Activated CD8-positive, alpha-beta T cell treated with anti-CD3 and anti-CD28 coated beads, Interleukin-2, amount 10 ng/mL, durations not matched to agents 7 days and 5 days (primary cell): ENCODE measurements at places on chromosomes 5 and 9. TPM values are rescaled to one million over a fixed set of nuclear protein-coding genes. Genes with fewer than 3 reads are reported as not detected.

- no peaks in the 10 kb centered on the region for H3K36me3 ChIP-seq
- no peak overlapping the region for H3K27ac ChIP-seq
- no peaks in the 10 kb centered on the region for H3K4me1 ChIP-seq
- DNase-seq = no peak
- H3K27me3 ChIP-seq = no peaks in the 10 kb centered on the region
Observed at GRCh38 chr5:153866176-153866575, 172.5 kb downstream of the FAM114A2 start.

- no peaks in the 10 kb centered on the region for H3K36me3 ChIP-seq
- no peak overlapping the region for H3K27ac ChIP-seq
- no peaks in the 10 kb centered on the region for H3K27me3 ChIP-seq
- no peak for DNase-seq
- no peak overlapping the region for H3K4me3 ChIP-seq
Observed at GRCh38 chr9:136619742-136620440, 42.8 kb upstream of the EGFL7 start.

DNA sequence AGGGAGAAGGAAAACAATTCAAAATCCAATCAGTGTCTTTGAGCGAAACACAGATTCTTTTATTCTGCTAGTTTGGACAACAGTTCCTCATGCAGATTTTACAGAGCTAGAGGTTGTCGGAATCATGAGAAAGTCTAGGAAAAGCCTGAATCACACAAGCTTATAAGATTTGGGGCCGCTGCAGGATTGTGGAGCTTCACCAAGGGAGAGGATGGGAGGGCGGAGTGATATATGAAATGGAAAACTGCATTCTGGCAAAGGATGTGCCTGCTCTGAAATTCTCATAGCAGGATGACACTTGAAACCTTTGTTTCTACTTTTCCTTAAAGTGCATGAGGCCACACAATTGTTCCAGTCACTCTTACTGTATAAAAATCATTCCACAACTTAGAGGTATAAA lies 134.3 kb downstream of the OR2K2 start:
- H3K27ac ChIP-seq = no peak overlapping the region
- H3K27me3 ChIP-seq = no peaks in the 10 kb centered on the region
- no peaks in the 10 kb centered on the region for H3K36me3 ChIP-seq
- no peak for DNase-seq
- no peaks in the 10 kb centered on the region for H3K4me1 ChIP-seq
- no peak overlapping the region for H3K4me3 ChIP-seq

DNA sequence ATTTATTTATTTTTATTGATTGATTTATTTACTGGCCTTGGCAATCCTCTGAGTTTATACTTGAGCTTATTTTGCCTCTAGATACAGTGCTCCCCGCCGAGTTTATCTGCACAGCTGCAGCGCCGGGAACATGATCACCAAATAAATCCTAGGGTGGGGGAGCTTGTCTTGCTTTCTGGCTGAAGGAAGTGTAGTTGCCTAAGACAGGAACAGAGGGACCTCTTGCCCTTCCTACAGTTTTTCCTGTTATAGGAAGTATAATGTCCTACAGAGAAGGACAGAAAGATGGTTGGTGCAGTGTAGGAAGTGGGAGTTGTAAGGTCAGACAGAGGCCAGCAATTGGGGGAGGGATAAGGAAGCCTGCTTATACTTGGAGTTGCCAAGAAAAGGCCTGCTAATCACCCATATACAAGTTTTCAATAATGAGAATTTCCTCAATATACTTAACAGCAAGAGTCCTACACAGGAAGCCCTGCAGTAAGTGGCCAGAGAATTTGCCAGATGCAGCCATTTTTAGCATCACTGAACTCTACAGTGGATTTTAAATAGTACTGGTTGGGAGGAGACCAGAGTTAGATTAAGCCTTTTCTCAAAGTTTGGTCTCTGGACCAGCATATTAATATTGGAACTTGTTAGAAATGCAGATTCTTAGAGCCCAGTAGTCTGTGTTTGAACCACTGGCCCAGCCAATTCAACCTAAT lies 7.7 kb downstream of the AOPEP start:
- H3K36me3 ChIP-seq = no peaks in the 10 kb centered on the region
- DNase-seq = no peak
- no peak overlapping the region for H3K4me3 ChIP-seq
- H3K27me3 ChIP-seq = no peaks in the 10 kb centered on the region
- H3K27ac ChIP-seq = no peak overlapping the region
- H3K4me1 ChIP-seq = no peaks in the 10 kb centered on the region

DNA sequence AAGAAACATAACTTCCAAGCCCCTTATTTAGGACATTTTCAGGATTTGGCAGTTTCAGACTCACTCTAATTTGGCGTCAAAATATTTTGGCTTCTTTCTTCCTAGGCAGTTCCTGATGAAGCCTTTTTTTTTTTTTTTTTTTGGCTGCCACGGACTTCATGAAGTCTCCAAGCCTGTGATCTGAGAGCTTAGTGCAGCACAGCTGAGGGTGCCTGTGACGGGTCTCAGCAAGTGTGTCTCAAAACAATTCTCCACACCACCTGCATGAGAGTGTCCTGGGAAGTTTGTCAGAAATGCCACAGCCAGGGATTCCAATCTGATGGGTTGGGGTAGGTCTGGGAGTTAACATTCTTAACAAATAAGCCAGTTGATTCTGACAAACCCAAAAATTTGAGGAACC lies 6.0 kb upstream of the ESM1 start:
- peaks cover 5% of the 10 kb centered on the region for H3K27me3 ChIP-seq
- no peak overlapping the region for H3K4me3 ChIP-seq
- peaks cover 39% of the 10 kb centered on the region for H3K4me1 ChIP-seq

HACD4 gene
- 13.3 TPM for total RNA-seq

RFX3 gene
- 9.0 TPM for total RNA-seq

GRCh38 chr5:151581347-151581746 lies 9.8 kb downstream of the FAT2 start:
- peaks cover 7% of the 10 kb centered on the region for H3K27me3 ChIP-seq

DNA sequence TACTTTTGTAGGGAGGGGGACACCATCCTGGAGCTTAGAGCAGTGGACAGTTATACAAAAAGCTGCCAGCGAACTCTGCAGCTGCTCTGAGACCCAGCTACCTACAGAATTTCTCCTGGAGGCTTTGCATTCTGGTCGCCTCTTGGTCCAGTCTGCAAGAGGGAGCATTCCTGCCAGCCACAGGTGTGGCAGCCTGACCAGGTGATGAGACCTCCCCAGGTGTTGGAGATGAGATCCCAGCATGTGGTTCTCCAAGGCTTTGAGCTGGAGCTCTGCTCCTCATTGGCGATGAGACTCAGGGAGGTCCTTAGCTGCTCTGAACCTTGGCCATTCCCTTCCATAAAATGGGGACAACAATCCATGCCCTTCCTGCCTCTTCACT lies 69.3 kb downstream of the RGS3 start:
- H3K4me1 ChIP-seq = peaks cover 6% of the 10 kb centered on the region
- H3K27ac ChIP-seq = no peak overlapping the region
- no peak overlapping the region for H3K4me3 ChIP-seq

UQCRQ gene
- total RNA-seq = 381 TPM

DNA sequence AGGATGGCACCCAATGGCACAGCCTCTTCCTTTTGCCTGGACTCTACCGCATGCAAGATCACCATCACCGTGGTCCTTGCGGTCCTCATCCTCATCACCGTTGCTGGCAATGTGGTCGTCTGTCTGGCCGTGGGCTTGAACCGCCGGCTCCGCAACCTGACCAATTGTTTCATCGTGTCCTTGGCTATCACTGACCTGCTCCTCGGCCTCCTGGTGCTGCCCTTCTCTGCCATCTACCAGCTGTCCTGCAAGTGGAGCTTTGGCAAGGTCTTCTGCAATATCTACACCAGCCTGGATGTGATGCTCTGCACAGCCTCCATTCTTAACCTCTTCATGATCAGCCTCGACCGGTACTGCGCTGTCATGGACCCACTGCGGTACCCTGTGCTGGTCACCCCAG lies 25.4 kb downstream of the HRH2 start:
- no peak for DNase-seq
- no peaks in the 10 kb centered on the region for H3K27me3 ChIP-seq
- no peak overlapping the region for H3K4me3 ChIP-seq
- peaks cover 44% of the 10 kb centered on the region for H3K36me3 ChIP-seq
- peaks cover 40% of the 10 kb centered on the region for H3K4me1 ChIP-seq

DNA sequence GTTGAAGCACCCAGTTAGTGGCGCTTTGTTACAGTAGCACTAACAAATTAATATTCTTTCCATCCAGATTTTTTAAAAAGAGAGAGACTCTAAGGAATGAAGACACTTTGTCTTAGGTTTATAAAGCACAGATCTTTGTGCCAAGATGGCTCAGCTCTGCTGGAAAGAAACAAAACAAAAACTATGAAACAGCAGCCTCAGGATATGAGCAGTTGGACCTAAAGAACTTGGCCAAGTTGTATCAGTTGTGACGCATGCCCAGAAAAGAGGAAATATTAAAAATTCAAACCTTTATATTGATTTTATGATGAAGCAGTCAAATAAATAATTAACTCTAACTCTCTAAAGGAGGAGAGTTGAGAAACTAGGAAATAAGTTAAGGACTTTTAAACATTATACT lies 427.2 kb downstream of the SPOCK1 start:
- H3K27ac ChIP-seq = no peak overlapping the region
- H3K4me3 ChIP-seq = no peak overlapping the region
- H3K4me1 ChIP-seq = no peaks in the 10 kb centered on the region
- no peaks in the 10 kb centered on the region for H3K36me3 ChIP-seq

- H3K36me3 ChIP-seq = no peaks in the 10 kb centered on the region
- no peak overlapping the region for H3K27ac ChIP-seq
- H3K4me1 ChIP-seq = no peaks in the 10 kb centered on the region
- no peak overlapping the region for H3K4me3 ChIP-seq
- DNase-seq = no peak
Observed at GRCh38 chr5:35417040-35417439, 186.8 kb upstream of the PRLR start.

ZFP2 gene
- total RNA-seq = 0.21 TPM

IL9 gene
- not detected for total RNA-seq

GRCh38 chr9:114742947-114743346 lies 61.0 kb upstream of the TEX48 start:
- H3K27ac ChIP-seq = no peak overlapping the region
- no peaks in the 10 kb centered on the region for H3K27me3 ChIP-seq
- H3K4me3 ChIP-seq = no peak overlapping the region
- no peak for DNase-seq
- H3K36me3 ChIP-seq = peaks cover 22% of the 10 kb centered on the region

TAF9 gene
- total RNA-seq = 52.0 TPM

LHX6 gene
- total RNA-seq = not detected

- no peak for DNase-seq
- H3K36me3 ChIP-seq = no peaks in the 10 kb centered on the region
- H3K27me3 ChIP-seq = peaks cover 4% of the 10 kb centered on the region
- no peak overlapping the region for H3K27ac ChIP-seq
- no peaks in the 10 kb centered on the region for H3K4me1 ChIP-seq
Observed at GRCh38 chr9:72185561-72185960, 36.3 kb downstream of the GDA start.

DNA sequence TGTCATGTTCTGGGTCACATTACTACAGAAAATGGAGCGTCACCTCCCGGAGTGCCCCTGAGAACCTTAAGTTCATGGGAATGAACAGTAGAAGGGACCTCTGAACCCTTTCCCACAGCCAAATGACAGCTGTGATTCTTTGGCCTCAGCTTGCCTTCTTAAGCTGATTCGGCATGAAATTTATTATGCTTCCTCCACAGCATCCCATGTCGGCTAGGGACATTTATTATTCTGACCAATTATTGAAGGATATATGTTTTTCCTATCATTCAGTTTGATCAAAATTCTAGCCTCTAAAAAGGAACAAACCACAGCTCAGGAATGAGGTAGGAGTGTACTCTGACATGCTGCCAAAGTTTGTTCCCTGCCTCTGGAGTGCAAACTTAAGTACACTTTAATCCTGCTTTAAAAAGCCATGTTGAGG lies 440.6 kb downstream of the CETN3 start:
- H3K27me3 ChIP-seq = no peaks in the 10 kb centered on the region
- no peak for DNase-seq
- no peak overlapping the region for H3K27ac ChIP-seq
- no peak overlapping the region for H3K4me3 ChIP-seq
- no peaks in the 10 kb centered on the region for H3K36me3 ChIP-seq

DNA sequence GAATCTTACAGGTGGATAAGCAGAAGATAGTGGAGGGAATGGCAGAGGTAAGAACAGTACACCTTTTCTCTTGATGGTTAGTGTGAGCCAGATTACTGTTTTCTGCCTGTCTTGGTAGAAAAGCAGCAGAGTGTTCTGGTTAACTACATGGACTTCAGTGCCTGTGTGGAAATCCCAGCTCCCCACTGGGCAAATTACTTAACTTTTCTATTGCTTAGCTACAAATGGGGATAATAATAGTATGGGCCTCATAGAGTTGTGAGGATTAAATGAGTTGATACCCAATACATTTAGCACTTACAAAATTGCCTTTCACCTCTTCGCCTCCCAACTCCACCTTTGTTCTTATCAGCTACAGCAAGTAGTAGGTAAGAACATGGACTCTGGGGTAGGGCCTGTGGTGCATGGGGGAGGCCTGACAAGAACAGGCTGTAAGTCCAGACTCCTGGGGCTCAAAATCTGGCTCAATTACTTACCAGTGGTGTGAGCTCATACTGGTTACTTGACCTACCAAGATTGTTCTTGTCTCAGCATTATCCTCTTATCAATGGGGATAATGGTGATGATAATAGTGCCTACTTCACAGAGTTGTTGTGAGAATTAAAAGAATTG lies 125.1 kb downstream of the LIFR start:
- no peak overlapping the region for H3K4me3 ChIP-seq
- peaks cover 37% of the 10 kb centered on the region for H3K27me3 ChIP-seq
- no peak overlapping the region for H3K27ac ChIP-seq
- H3K36me3 ChIP-seq = no peaks in the 10 kb centered on the region
- peaks cover 16% of the 10 kb centered on the region for H3K4me1 ChIP-seq
- no peak for DNase-seq

GRCh38 chr9:125372441-125373226 lies 111.0 kb downstream of the GAPVD1 start:
- H3K36me3 ChIP-seq = no peaks in the 10 kb centered on the region
- peaks cover 4% of the 10 kb centered on the region for H3K27me3 ChIP-seq
- no peak for DNase-seq
- no peak overlapping the region for H3K27ac ChIP-seq
- no peak overlapping the region for H3K4me3 ChIP-seq

GRCh38 chr5:170248172-170248930 lies 15.6 kb downstream of the C5orf58 start:
- no peak overlapping the region for H3K4me3 ChIP-seq
- no peak for DNase-seq
- H3K36me3 ChIP-seq = peaks cover 85% of the 10 kb centered on the region
- H3K4me1 ChIP-seq = peaks cover 34% of the 10 kb centered on the region
- no peaks in the 10 kb centered on the region for H3K27me3 ChIP-seq
- no peak overlapping the region for H3K27ac ChIP-seq

DNA sequence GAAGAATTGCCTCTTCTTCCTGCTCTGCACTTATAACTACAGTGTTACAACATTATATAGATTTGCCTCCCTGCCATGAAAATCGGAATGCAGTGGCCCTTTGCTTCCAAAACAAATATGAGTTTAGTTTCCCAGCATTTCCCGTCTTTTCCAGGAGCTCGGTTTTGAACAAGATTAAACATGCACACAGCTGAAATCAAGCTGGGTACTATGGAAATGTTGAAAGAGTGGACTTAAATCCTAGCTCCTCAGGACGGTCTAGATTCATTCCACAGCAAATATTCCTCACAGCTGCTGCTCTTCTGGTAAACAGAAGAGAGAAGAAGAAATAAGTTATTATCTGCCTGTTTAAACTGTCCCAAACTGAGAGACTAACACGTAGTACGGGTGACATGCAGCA lies 161.4 kb downstream of the PIK3R1 start:
- H3K27ac ChIP-seq = no peak overlapping the region
- peaks cover 3% of the 10 kb centered on the region for H3K27me3 ChIP-seq
- no peak for DNase-seq
- H3K4me1 ChIP-seq = peaks cover 66% of the 10 kb centered on the region
- peaks cover 11% of the 10 kb centered on the region for H3K36me3 ChIP-seq
- no peak overlapping the region for H3K4me3 ChIP-seq

CAMK4 gene
- total RNA-seq = 84.9 TPM
